Fibroblast of skin of right biceps (primary cell): ENCODE measurements at places on chromosomes 16 and 17.

DNA sequence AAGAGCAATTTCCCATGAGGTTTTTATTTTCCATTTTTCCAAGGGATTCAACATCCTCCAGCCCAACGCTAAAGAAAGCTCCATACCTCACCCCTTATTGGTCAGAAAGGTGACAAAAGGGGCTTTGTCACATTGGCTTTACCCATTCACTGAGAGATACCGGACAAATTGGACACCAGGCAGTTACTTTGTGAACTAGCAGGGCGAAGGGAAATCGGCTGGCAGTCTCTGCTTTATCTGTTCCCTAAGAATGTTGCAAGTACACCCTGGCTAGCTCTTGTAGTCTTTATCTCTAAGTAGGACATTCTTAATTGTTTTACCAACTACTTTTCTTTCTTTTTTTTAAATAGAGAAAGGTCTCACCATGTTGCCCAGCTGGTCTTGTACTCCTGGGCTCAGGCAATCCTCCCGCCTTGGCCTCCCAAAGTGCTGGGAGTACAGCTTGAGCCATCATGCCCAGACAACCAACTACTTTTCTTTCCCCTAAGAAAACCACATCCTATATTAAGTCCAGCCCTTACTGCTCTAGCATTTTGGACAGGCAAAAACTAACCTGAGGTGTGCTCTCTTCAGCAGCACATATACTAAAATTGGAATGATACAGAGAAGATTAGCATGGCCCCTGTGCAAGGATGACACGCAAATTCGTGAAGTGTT lies 16.8 kb downstream of the PRPSAP1 start:
- DNase-seq = no peak

DNA sequence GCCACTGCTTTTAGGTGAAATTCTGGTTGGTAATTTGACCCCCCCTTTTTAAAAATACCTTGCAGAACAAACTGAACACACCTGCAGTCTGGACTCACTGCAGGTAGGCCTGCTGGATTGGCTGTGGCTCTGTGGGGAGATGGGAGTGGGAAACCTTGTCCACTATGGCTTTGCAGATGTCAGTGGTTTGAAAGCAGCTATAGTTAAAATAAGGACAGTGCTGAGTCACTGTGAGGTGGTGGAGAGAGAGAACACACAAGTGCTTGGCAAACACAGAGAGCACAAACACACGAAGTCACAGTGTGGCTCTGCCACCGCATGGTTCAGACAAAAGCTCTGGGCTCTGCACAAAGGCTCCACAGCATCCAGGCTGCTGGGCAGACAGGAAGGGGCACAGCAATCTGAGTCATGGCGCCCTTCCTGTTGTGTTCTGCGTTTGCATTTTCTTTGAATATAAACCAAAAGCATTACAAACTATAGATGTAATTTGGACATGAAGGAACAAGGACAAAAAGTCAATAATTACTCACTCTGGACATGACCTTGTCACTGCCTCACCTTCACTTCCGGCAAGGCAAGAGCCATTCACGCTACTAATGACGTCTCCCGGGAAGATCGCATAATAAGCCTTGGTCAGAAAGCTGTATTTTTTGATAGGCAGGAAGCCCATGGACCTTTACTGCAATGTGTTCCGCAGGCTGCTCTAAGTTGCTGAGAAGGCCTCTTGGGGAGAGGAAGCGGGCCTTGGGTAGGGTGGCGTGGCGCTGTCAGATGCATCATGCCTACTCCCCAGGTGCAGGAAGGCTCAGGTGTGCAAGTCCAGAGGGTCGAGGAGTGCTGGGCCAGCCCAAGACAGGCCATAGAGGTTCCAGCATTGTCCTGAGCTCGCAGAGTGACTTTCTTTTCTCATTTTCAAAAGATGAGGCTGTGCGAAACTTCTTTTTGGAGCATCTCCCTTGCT lies 60.1 kb upstream of the MED9 start:
- peak; percentile 63 for DNase-seq

GRCh38 chr16:5706211-5706610 lies 608.6 kb upstream of the EEF2KMT start:
- no peak for DNase-seq

DNA sequence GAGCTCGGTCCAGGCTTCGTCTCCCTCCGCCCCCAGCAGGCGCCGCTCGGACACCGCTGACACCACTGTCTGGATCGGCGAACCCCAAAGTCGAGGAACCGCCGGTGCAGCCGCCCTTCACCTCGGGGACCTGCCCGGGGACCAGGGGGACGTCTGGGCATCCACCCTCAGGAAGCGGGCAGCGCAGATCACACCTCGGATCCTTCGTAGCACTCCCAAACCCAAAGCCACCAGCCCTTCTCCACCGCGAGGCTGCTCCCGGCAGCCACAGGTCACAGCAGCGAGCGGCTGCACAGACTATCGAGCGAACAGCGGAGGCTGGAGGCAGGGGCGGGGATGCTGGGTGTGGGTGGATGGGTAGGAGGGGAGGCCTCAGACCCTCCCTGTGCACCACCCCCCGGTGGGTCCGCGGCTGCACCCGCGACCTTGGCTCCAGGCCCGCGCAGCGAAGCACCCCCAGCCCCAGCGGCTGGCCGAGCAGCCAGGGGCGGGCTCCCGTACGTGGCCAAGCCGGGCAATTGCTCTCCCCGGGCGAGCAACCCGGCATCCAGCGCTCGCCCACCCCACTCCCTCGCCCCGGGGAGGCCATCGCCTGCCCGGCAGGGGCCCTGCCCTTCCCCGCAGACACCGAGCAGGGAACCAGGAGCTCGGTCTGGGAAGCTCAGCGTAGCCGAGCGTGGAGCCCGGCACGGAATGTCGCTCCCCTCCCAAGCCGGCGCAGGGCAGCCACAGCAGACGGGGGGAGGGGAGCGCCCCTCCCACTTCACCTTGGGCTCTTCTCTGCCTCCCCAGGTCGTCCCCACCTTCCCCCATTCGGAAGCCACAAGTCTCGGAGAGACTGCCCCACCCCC lies 1.0 kb downstream of the SDK2 start:
- DNase-seq = no peak

DNA sequence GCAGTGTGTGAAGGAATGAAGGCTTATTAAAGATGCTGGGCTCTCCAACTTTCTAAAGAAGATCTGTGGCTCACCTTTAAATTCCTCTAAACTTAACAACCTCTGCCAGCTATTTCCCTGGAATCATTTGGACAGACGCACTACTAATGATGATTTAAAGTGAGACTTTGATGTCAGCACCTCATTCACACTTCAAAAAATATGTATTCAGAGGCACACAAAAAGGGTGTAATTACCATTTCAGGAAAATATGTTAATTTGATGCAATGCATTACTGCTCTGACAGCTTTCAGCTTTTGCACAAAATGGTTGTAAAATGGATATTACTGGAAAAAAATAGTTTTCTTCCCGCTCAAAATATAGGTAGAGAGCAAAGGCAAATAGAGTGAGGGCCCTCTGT lies 423.9 kb upstream of the ASIC2 start:
- no peak for DNase-seq

DNA sequence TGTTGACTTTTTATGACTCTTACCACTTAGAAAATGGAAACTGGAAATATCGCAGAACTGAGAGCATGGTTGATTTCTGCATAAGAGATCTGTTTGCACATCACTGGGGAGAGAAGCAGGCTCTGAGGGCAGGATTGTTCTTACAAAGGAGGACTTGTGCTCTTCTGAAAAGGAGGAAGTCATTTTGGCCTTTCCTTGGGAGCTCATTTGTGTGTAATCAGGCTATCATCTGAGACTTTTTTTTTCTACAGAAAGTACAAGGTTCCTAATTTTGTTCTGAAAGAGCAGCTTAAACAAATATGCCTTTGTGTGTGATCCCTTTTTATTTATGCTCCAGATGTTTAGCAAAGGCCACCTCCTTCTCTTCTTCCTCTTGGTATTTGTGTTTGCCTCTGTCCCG lies 145.7 kb upstream of the CACNG5 start:
- DNase-seq = no peak

DNA sequence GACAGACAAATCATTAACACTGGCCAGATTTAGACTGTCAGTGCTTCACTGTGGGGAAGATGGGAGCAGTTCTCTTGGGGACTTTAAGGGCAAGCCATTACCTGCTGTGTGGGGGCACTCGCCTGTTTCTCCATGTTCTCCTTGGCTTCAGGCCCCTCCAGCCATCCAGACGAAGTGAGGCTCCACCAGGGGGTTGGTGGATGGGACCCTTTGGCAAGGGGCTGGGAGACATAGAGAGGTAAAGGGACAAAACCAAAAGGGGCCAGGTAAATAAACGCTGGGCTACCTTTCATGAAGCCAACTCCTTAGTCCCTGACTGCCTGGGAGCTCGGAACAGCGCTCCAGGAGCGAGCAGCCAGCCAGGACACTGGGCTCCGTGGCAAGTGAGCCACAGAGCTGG lies 14.0 kb downstream of the TBX4 start:
- no peak for DNase-seq

DNA sequence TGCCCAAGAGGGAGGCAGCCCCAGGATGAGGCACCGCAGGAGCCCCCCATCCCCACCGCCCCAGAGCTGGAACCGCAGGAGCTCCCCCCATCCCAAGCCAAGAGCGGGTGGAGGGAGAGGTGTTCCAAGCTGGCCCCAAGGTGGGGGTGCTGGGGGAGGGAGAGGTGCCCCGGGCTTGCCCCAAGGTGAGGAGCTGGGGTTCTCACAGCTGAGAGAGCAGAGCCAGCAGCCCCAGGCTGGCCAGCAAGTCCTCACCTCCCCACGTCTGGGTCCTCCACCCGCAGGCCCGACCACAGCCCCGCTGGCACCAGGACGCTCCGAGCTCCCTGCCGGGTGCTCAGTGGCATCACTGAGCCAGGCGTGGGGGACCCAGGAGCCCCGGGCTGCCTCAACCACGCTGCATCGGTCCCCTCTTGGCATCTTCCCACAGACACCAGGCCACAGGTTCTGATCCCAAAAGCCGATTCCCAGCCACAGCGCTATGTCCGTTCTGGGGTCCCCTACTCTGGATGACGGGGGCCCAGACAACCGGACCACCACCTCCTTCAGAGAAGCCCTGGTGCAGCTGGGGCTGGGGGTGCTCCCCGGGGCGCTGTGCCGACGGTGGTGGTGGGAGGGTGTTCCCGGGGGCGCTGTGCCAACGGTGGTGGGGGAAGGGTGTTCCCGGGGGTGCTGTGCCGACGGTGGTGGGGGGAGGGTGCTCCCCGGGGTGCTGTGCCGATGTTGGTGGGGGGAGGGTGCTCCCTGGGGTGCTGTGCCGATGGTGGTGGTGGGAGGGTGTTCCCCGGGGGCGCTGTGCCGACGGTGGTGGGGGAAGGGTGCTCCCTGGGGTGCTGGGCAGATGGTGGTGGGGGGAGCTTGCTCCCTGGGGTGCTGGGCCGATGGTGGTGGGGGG lies 15.4 kb upstream of the WDR45B start:
- no peak for DNase-seq

GRCh38 chr17:67656494-67657203 lies 61.1 kb upstream of the NOL11 start:
- no peak for DNase-seq

GRCh38 chr16:17491140-17491662 lies 20.4 kb upstream of the XYLT1 start:
- no peak for DNase-seq

DNA sequence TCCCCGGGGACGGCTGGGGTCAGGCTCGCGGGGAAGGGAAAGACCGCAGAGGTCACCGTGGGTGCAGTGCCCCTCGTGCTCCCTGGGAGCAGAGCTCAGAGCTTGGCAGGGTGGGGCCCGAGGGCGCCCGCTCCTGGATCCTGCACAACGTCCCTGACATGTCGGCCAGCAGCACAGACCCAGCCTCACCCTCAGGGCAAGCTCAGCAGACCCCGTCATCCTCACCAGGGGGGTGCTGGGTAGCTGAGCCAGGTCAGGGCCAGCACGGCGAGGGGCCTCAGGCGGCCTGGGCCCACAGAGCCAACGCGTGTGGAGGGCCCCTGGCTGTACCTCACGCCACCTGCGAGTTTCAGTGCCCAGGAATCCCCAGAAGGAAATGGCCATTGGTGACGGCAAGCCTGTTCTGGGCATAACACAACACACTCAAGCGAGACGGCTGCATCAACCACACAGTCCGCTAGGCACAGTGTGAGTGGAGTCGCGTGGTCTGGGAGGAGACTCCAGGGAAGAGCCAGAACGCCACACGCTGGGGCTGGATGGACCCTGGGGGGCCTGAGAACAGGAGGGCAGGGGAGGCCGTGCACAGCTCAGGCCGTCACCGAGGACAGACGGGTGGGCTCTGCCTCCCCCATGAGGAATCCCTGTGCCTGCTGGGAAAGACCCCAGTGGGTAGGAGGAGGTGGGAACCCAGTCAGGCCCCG lies 60.3 kb downstream of the ZNF778 start:
- DNase-seq = no peak

- DNase-seq = no peak
Observed at GRCh38 chr16:2979669-2980226, 498 bp downstream of the PKMYT1 start.

DNA sequence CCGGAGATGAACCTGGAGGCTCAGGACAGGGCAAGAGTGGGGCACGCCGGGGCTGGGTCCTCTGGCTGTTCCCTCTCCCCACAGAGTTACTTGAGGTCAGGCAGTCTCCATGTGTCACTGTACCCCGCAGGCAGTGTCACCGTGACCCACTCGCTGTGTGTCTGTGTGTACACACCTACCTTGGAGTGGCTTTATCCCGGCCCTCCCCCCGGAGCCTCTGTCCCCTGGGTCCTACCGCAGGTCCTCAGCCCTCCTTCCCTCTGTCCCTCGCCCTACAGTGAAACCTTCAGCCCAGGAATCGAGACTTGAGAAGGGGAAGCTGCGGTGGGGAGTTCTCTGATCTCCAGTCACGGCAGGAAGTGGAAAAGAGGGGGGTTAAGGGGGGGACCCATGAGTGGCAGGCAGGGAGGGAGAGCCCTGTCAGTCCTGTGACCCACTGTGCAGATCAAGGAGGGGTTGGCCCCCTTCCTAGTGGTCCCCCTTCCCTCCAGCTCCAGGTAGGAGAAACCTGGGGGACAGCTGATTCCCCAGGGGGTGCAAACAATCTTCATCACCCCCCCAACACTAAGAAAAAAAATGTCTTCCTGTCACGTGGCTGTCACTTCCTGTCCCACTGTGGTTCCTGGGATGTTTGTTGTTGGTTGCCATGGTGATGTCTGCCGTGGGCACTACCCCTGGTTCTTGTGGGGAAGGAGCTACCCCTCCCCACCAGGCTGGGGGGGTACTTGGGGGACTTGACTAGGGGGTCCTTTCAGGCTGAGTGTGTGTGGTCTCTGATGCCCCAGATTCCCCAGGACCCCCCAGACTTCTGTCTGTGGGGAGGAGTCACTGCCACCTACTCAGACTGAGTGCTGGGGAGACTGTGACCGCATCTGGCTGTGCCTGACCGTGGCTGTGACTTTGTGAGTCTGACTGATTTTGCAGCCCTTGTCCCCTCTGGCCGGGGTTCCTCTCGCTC lies 13.7 kb downstream of the RARA start:
- peak; percentile 89 for DNase-seq

- no peak for DNase-seq
Observed at GRCh38 chr16:2664574-2664982, 17.7 kb upstream of the KCTD5 start.
